ENCODE measurements at places on chromosomes 13 and 19.

DNA sequence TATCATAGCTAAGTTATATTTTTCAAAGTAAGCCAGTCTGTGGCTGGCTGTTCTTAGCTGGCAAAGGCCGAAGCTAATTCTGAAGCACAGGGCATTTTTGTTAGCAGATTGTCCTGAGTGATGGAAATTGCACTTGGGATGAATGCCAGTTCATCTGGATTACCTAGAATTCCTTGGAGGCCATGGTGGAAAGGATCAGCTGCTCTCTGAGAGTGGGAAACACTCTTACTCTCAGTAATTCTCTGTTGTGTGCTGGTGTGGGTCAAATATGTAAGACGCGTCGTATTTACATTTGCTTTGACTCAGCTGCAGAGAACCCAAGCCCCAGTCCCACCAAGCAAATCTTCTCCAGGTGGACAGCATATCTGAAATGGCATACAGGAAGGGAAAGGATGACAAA, 60.7 kb upstream of the C1QTNF9B start:
- no peak for DNase-seq

- no peak for DNase-seq
These were observed 2212.7 kb upstream of the PCDH20 start for GRCh38 chr13:63628310-63628709.

GRCh38 chr13:112346173-112346898, 29.8 kb upstream of the SPACA7 start:
- no peak for DNase-seq

DNA sequence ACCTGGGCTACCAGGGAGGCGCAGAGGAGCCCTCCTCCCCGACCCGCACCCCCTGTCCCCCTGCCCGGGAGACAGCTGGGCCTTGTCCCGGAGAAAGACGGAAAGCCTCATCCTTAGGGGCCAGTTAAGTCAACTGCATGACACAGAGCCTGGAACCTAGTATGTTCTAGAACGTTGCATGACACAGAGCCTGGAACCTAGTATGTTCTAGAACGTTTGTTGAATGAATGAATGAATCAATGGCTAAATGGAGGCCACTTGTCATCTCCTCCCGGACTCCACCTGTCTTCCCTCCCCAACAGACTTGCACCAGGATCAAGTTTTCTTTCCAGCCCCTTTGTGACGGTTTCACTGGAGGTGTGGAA, 706 bp downstream of the SERP2 start:
- DNase-seq = no peak

GRCh38 chr13:67632590-67632989, 402.5 kb upstream of the PCDH9 start:
- no peak for DNase-seq

DNA sequence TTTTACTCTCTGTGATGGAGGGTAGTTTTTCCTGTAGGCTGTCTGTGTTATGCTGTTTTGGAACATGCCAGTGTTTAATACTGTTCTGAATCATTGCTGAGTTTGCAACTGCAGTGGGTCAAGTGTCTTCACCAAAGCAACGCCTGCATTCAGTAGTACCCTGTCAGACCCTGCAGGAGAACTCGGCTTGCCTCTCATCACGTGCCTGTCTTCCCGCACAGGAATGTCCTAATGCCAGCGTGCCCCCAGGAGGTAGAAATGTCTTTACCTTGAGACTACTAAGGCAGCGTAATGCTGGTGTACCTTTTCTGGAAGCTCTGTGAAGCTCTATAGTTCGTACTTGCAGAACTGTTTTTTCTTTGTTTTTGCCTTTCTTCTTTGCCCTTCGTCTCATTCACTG, 42.3 kb downstream of the POLR1D start:
- no peak for DNase-seq

All from smooth muscle cell of the brain vasculature (primary cell).